ENCODE measurements at places on chromosomes 6 and 20.

DNA sequence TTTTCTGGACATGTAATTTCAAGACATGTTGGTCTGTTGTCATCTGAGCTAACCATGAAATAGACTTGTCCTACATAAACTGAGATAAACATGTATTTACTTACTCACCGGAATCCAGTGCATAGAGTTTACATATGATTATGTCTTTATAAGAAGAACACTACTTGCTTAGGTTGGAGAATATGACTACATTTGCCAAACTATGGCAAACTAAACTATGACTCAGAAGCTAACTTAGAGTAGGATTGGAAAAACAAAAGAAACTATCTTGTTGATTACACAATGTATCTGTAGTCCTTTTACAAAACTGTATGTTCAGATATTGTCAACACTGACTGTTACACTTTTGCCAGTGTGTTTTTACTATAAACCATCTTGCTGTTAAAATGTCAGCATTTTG, 113.3 kb downstream of the CRYBG1 start:
- no peak for DNase-seq

DNA sequence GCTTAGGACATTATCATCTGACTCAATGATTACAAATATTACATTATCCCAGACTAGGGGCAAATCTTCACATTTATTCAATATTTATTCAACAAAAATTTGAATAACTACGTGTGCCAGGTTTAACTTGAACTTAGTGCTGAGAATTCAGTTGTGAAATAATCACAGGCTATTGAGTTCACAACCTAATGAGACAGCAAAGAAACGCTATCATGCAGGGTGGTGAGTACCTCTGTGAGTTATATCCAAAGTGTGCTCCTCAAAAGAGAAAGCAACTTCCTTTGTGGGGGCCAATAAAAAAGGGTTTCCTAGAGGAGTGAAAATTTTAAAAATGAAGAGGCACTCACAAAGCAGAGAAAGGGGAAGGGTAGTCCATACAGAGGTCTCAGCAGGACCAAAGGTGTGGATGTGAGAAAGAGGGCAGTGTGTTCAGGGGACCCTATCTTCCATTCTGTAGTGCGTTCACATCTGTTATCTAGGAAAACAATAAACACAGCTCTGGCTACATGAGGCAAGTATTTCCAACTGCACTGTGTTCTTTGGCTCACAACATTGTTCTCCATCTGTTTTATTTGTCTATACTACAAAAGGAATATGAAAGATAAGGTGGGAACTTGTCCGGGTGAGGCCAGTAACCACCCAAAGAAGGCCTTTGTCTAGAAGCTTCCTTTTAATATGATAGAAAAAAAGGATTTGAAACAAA, 155.4 kb upstream of the MARCKS start:
- peak; percentile 40 for DNase-seq

- no peak for DNase-seq
Measured at GRCh38 chr6:44524476-44525227, 137.1 kb downstream of the CDC5L start.

DNA sequence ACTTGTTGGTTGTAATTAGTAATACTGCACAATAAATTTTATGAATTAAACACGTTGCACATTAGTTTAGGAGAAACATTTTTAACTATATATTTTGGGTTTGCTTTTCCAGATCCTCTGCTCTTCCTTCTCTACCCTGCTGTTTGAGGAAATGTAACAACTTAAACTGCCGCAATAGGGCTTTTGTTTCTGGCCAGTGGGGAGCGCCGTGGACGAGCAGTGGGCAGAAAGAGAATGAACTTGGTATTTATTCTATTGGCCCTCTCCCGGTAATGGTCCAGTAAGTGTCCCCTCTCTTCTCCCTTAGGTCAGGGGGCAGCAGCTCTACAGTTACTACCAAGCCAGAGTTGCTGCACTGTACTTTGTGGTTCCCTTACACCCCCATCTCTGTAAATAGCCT, 35.2 kb upstream of the EPHA7 start:
- no peak for DNase-seq

- DNase-seq = no peak
Measured at GRCh38 chr20:14566505-14566904, 229.1 kb upstream of the FLRT3 start.

DNA sequence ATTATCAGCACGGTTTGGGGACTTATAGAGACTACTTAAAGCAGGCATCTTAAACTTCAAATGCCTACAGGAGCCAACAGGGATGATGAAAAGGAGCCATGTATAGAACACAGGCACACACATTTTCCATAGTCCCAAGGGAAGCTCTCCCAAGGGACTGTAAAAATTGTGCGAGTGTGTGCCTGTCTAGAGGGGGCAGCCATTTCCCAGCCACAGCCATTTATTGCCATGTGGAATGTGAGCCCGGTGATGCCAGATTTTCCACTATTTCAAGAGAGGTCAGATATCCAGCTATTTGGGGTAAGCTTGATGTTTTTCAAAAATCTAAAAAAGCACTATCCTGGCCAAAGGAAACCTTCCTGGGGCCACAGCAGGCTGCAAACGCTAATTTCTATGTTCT, 24.1 kb upstream of the RALY start:
- DNase-seq = no peak

DNA sequence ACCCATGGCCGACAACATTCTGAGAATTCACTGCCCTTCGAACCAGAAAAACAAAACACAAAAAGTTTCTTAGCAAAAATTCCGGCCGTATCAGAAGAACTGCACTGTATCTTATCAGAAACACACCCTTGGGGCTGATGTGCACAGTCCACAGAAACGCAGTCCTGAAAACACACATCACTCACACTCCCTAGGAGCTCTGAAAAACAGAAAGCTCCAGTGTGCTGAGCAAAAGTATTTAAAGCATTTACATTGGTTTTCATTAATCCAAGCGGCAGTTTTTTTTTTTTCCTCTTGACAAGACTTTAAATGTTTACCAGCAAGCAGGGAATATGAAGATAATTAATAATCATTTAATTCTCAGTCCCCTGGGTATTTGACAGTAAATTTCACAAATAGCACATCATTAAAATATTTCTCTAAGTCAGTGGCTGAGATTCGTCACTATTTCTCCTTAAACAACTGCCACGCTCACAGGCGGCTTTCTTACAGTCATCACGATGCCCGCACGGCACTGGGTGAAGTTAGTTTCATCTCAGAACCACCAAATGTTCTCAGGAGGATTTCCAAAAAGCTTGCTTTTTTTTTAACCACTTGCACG, 13.3 kb downstream of the NFATC2 start:
- no peak for DNase-seq

DNA sequence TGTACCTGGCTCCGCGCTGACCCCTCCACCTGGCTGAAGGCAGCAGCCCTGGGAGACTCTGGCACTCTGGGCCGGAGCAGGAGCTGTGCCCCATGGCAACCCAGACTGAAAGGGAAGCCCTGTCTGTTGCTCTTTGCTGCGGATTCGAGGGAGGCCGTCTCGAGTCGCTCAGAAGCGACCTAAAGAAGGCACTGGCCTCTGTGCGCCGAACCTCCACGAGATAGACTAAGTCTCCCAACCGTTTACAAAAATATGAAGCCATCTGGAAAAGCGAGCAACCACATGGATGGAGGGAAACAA, 10.5 kb upstream of the TBX18 start:
- DNase-seq = no peak

GRCh38 chr6:71967436-71967835, 81.1 kb downstream of the RIMS1 start:
- no peak for DNase-seq

- DNase-seq = no peak
Measured at GRCh38 chr6:90399970-90400369, 103.3 kb upstream of the BACH2 start.

- DNase-seq = no peak
Measured at GRCh38 chr20:45701104-45701503, 734 bp upstream of the WFDC13 start.

Measured in body of pancreas (tissue), 4 donors.